ENCODE measurements at places on chromosomes 1 and 21.

DNA sequence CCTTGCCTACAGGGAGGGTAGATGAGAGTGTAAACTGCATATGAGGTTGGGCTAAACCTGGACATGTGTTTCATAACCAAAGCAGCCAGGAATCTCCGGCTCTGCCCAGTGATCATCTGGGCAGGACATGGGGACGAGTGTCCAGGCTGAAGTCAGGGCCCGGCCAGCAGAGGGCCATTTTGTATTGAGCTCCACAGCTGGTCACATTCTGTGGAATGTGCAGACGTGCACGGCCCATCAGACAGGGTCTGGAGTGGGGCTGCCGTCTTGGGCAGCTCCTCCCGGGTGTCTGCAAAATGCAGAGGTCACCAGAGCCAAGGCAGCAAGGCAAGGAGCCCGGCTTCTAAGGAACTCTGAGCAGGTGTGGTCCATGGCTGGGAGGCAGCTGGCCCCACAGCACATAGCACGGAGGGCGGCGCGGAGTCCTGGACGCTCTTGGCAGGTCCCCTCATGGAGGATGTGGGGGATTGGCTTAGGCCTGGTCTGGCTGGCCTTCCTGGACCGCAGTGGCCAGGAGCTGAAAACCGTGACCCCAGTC, 6.2 kb downstream of the LRRC3 start:
- DNase-seq, result no peak

GRCh38 chr1:96772972-96773371, 51.4 kb downstream of the PTBP2 start:
- no peak for DNase-seq

- no peak for DNase-seq
Observed at GRCh38 chr1:232765542-232765941, 39.7 kb upstream of the MAP10 start.

- peak; percentile 22 for DNase-seq
Observed at GRCh38 chr1:35797380-35797779, 10.4 kb upstream of the AGO4 start.

DNA sequence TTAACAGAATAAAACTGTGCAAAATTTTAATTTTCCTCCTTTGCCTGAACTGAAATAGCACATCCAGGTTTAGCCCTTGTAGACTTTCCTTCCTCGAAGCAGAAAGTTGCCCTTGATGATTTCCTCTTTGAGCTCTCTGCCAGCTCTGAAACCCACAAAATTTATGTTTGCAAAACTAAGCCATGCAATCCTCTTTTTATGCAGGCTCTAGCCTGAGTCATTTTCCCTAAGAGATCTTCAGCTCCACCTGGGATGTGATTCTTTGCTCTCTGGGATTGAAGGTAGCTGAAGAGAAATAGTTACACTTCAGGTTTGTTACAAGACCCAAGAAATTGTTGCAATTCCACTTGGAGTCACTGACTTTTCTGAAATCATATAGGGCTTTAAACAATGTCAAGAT, 1.4 kb upstream of the F3 start:
- DNase-seq, result no peak

DNA sequence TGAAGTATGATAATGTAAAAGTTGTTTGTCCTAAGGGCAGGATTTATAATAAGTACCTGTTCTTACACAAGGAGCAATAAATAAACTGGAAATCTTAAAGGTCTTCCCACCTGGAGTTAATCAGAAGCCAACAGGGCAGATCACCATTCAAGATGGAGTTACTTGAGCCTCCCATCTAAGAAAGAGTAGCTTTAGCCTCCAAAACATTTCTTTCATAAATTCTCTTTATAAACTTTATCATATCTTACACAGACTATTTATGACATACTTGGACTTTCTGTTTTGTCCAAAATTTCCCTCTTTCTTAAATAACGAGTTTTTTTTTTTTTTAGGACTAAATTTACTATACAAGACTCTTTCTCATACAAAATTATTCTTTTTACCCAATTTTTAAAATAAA, 18.5 kb downstream of the OR2T1 start:
- peak; percentile 8 for DNase-seq

- peak; percentile 51 for DNase-seq
Observed at GRCh38 chr21:44298301-44298700, 1.6 kb upstream of the PFKL start.

- DNase-seq, result peak; percentile 70
Observed at GRCh38 chr1:150161747-150162581, 12.2 kb downstream of the PLEKHO1 start.

DNA sequence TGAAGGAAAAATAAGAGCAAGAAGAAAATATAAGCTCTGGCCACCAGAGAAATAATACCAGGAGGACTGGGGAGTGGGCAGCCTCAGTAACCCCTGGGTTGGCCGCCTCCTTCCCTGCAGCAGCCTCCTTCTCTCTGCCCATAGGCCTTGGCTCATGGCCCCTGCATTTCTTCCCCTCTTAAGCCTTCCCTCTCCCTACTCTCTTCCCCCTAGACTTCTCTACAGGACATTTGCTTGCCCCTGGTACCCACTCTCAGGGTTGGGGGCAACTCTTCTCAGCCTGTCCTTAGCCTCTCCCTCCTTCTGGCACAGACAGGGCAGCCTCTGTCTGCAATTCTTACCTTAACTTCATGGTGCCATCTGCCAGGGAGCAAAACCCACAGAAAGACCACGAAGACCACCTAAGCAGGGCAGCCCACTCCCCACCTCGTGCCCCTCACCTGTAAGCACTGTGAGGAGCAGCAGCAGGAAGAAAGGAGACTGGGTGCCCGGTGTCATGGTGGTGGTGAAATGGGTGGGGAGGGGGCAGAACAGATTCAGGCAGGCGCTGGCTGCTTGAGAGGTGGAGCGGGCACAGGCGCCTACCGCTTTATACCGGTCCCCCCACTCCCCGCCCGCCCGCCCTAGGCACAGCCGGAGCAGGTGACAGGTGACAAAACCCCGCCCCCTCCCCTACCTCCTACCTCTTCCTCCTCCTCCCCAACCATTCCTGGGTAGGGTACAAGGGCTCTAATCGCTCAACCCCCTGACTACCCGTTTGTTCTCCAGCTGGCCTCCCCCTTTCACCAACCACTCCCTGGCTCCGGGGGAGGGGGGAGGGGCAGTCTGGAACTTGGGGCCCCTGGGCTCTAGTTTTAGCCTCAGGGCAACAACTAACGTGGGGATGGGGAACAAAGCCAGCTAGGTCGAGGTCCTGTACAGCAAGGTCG, 15.1 kb downstream of the THBS3 start:
- DNase-seq, result no peak

- DNase-seq, result no peak
Observed at GRCh38 chr1:54869173-54869851, 17.7 kb downstream of the DHCR24 start.

DNA sequence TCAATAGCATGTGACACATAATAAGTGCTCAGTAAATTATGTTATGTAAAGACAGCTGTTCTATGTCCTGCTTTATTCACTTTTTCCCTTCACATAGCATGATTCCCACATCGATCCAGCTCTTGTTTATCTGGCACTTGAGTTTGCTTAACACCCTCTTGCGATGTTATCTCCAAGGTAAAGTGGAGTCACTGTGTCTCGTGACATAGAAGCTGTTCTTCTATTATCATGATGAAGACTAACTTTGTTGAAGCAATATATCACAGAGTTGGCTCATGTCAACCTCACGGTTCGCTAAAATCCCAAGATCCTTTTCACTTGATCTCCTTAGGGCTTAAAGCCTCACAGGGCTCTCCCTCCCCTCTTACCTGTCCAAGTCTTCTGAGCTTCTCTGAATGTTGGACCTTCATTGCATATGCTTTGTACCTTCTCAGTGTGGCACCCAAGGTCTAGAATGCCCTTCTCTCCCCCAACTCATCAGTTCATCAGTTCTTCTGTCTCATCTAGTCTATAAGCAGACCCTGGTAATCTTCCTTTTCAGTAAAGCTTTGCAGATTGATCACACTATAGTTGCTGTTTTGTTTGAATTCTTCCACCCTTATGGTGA, 38.0 kb downstream of the PLXNA2 start:
- DNase-seq, result no peak

DNA sequence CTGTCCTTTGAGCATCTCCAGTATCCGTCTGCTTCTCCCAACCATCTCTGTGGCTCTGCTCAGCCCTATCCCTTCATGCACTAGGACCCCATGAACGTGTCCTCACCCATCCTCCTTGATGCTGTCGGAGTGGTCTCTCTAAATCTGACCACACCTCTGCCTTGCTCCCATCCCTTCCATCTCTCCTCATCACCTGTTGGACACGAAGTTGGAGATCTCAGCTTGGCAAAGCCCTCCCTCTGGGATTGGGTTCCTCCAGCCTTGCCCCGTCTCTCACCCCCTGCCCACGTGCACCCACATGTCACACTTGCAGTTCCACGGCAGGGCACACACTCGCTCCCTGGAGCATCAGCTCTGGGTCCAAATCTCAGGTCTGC, 135.7 kb downstream of the ACTL8 start:
- DNase-seq, result no peak

GRCh38 chr1:227032396-227032795, 92.3 kb downstream of the COQ8A start:
- DNase-seq, result no peak

GRCh38 chr1:185601189-185601588, 133.0 kb upstream of the HMCN1 start:
- no peak for DNase-seq

GRCh38 chr1:208298593-208299269, 54.5 kb upstream of the PLXNA2 start:
- no peak for DNase-seq
